ENCODE measurements at places on chromosomes 6 and 20. TPM values are rescaled to one million over a fixed set of nuclear protein-coding genes. Genes with fewer than 3 reads are reported as not detected.

Gene XKR7
- total RNA-seq: under 0.01 TPM

Gene PDYN
- not detected for total RNA-seq

Gene FAM162B
- not detected for total RNA-seq

Gene GNMT
- total RNA-seq: 0.76 TPM

Gene OTOR
- not detected for total RNA-seq

Gene SLC25A27
- 178 TPM for total RNA-seq

Gene ENPP3
- total RNA-seq: not detected

Gene FOXF2
- not detected for total RNA-seq

Gene MMP24OS
- 17.1 TPM for total RNA-seq

Gene MTO1
- total RNA-seq: 65.9 TPM

Gene LHFPL5
- total RNA-seq: not detected

Gene NRSN1
- not detected for total RNA-seq

GRCh38 chr6:169115632-169116031, 138.0 kb downstream of the THBS2 start:
- H3K4me1 ChIP-seq: no peaks in the 10 kb centered on the region
- no peaks in the 10 kb centered on the region for H3K36me3 ChIP-seq
- DNase-seq: no peak
- H3K27me3 ChIP-seq: no peaks in the 10 kb centered on the region

GRCh38 chr6:74720923-74721322, 484.9 kb downstream of the COL12A1 start:
- H3K4me1 ChIP-seq: no peaks in the 10 kb centered on the region
- no peak overlapping the region for H3K4me3 ChIP-seq

DNA sequence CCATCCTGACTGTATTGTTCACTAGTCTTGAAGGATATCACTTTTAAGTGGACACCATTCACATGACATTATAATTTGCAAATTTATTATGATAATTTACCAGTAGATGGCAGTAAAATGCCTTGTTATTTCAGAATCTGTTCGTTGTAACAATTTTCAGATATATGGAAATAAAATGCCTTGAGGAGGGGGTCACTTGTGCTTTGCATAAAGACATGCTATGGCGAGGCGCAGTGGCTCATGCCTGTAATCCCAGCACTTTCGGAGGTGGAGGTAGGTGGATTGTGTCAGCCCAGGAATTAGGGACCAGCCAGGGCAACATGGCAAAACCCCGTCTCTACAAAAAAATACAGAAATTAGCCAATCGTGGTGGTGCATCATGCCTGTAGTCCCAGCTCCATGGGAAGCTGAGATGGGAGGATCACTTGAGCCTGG, 9.0 kb upstream of the NCOA6 start:
- peak overlapping the region; percentile 54 for H3K4me3 ChIP-seq
- H3K4me1 ChIP-seq: peaks cover 6% of the 10 kb centered on the region
- peak; percentile 85 for DNase-seq

DNA sequence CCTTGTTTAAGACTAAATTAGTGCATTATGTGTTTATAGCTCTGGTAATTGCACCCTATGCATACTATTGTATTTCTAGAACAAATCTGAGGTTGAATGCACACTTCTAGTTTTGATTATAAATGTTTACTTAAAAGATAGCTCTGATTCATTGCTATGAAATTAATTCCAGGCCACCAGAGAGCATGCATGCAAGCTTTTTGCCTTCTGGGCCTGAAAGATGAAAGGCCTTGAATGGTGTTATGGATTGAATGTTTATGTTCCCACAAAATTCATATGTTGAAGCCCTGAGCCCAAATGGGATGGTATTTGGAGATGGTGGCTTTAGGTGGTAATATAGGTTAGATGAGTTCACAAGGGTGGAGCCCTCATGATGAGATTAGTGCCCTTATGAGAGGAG, 695.0 kb upstream of the MAP3K7 start:
- H3K36me3 ChIP-seq: no peaks in the 10 kb centered on the region
- no peak overlapping the region for H3K27ac ChIP-seq
- no peaks in the 10 kb centered on the region for H3K27me3 ChIP-seq
- H3K4me3 ChIP-seq: no peak overlapping the region
- DNase-seq: no peak

DNA sequence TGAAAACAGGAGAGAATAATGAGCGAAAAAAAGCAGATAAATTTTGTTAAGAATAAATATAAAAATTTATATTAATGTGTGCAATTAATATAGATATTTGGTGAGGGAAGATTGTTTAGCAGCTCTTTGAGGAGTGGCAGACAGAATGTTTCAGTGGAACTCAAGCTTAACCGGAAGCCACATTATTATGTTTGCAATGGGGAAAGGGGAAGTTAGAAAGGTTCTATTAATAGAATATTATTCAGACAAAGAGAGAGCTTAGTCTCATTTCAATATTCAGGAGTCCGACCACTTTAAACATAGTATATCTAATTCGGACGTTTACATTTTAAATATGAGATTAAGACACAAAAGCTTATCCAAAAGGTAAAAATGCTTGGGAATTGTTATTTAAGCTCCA, 81.6 kb upstream of the KHDRBS2 start:
- no peak overlapping the region for H3K4me3 ChIP-seq
- no peak overlapping the region for H3K27ac ChIP-seq
- H3K27me3 ChIP-seq: no peaks in the 10 kb centered on the region
- DNase-seq: peak; percentile 80

DNA sequence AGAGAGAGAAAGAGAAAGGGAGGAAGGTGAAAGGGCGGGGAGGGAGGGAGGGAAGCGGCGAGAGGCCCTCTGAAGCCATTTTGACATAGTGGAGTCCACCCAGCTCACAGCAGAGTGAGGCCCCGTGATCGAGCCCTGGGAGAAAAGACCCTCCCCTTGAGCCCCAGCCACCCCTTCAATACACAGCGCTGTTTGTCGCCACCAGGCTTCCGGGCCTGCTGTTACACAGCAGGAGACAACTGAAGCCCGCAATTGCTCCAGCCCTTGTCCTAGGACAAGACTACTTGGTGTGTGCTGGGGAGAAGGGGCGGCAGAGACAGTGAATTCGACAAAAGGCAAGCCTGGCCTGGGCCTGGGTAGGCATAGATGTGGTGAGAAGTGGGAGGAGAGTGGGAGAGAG, 67.3 kb downstream of the PRR18 start:
- H3K27ac ChIP-seq: no peak overlapping the region
- DNase-seq: no peak
- H3K27me3 ChIP-seq: no peaks in the 10 kb centered on the region
- no peak overlapping the region for H3K4me3 ChIP-seq
- no peaks in the 10 kb centered on the region for H3K36me3 ChIP-seq

DNA sequence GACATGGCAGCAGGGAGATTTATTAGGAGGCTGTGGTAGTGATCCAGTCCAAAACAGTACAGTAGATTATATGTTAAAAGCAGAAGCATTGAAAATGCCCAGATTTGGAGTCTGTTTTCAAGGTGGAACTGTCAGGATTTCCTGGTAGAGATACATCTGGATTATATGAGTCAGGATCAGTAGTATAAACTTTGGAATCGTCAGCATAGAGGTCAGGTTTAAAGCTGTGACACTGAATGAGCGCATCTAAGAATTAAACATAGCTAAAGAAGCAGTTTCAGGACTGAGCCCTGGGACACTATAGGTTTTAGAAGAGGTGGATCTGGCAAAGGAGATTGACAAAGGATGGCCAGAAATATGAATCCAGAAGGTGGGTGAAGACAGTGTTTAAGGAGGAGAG, 60.4 kb downstream of the RNF144B start:
- H3K36me3 ChIP-seq: peaks cover 3% of the 10 kb centered on the region
- no peak overlapping the region for H3K4me3 ChIP-seq
- DNase-seq: no peak
- H3K27me3 ChIP-seq: no peaks in the 10 kb centered on the region
- no peak overlapping the region for H3K27ac ChIP-seq
- peaks cover 54% of the 10 kb centered on the region for H3K4me1 ChIP-seq

DNA sequence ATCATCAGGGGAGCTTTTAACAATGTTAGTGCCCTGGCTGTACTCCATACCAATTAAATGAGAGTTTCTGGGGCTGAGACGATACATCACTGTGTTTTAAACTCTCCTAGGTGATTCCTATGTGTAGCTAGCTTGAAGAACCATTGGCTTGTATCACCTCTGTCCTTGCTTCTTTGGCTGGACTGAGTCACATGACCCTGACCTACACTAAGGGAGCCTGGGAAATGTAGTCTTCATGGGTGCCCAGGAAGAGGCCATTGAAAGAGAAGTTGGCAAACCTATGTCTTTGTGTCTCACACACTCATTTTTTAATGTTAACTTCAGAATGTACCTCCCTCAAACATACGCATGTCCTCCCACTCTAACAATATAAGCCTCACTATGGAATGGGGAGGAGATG, 506.6 kb downstream of the DHX35 start:
- H3K36me3 ChIP-seq: no peaks in the 10 kb centered on the region
- no peak overlapping the region for H3K27ac ChIP-seq
- H3K27me3 ChIP-seq: no peaks in the 10 kb centered on the region
- DNase-seq: peak; percentile 70

DNA sequence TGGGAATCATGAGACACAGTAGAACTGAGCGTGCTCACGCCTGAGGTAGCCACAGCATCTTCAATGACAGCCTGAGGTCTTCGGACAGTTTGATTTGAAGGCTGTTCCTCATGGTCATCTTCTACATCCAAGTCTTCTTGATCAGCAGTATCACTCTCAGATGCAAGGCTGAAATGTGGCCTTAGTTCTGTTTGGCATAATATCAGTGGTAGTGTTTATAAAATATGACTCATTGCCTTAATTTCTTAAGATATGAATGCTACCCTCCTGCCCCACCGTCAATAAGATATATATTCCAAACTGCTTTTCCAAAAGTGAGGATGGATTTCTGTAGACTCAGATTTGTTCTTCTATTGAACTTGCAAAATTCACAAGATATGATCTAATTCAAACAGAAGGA, 17.5 kb upstream of the MAP7 start:
- no peak for DNase-seq
- peaks cover 2% of the 10 kb centered on the region for H3K27me3 ChIP-seq
- H3K27ac ChIP-seq: no peak overlapping the region
- no peaks in the 10 kb centered on the region for H3K36me3 ChIP-seq
- H3K4me1 ChIP-seq: no peaks in the 10 kb centered on the region

DNA sequence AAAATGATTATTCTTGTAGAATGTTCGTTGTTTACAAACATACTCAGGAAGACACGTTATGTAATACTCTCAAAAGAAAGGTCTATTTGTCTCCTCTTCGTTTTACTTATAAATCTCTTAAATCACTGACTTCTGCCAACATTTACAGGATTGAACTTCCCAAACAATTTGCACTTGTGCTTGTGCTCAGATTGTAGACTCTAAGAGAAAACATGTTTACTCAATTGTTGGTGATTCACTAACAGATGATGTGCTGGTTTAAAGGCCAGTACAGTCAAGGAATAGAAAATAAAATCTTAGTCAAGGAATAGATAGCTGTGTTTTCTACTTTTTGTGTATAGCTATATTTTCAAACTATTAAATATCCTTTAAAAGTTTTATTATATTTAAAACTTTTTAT, 172.8 kb downstream of the GJA1 start:
- H3K4me1 ChIP-seq: no peaks in the 10 kb centered on the region
- H3K36me3 ChIP-seq: no peaks in the 10 kb centered on the region
- no peaks in the 10 kb centered on the region for H3K27me3 ChIP-seq
- no peak for DNase-seq
- H3K4me3 ChIP-seq: no peak overlapping the region

- H3K4me3 ChIP-seq: no peak overlapping the region
- H3K27ac ChIP-seq: no peak overlapping the region
- no peaks in the 10 kb centered on the region for H3K4me1 ChIP-seq
- no peak for DNase-seq
- no peaks in the 10 kb centered on the region for H3K27me3 ChIP-seq
Observed at GRCh38 chr6:167130008-167130677, 7.2 kb downstream of the CCR6 start.

- H3K36me3 ChIP-seq: no peaks in the 10 kb centered on the region
- no peaks in the 10 kb centered on the region for H3K27me3 ChIP-seq
- H3K4me3 ChIP-seq: no peak overlapping the region
- no peak for DNase-seq
- H3K4me1 ChIP-seq: peaks cover 12% of the 10 kb centered on the region
Observed at GRCh38 chr20:31906001-31906400, 35.6 kb downstream of the TTLL9 start.

- no peaks in the 10 kb centered on the region for H3K4me1 ChIP-seq
- no peaks in the 10 kb centered on the region for H3K36me3 ChIP-seq
- H3K4me3 ChIP-seq: no peak overlapping the region
- no peak overlapping the region for H3K27ac ChIP-seq
- no peaks in the 10 kb centered on the region for H3K27me3 ChIP-seq
Observed at GRCh38 chr20:7426890-7427496, 513.3 kb downstream of the HAO1 start.

GRCh38 chr6:7919871-7920270, 9.3 kb upstream of the TXNDC5 start:
- no peak overlapping the region for H3K27ac ChIP-seq
- H3K27me3 ChIP-seq: no peaks in the 10 kb centered on the region

DNA sequence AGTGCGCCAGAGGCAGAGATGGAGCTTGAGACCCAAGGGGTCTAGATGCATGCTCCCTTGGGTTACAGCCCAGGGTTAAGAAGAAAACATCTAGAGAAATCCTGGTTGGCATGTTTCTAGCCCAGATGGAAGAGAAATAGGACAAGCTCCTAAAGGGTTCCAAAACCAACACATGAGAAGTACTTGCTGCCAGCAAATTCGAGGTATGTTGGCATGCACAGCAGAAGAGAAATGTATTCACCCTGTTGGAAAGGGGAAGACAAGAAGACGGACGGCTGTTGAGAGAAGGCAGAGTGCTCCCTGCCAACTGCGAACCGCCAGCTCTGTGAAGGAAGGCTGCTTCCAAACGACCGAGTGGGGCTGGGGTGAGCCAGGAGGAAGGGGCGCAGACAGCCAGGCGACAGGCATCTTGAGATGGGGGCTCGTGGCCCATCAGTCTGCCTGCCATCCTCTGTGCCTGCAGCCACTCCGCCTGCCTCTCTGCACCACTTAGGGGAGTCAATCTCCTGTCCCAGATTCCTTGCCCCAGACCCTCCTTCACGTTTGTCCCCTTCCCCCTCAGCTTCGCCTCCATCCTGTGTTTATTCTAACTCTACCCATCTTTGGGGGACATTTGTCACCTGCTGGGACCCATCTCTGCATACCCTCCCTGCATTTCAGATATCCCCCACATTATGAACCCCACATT, 249.2 kb downstream of the CDC5L start:
- no peaks in the 10 kb centered on the region for H3K4me1 ChIP-seq
- DNase-seq: no peak
- H3K27ac ChIP-seq: no peak overlapping the region
- no peak overlapping the region for H3K4me3 ChIP-seq

DNA sequence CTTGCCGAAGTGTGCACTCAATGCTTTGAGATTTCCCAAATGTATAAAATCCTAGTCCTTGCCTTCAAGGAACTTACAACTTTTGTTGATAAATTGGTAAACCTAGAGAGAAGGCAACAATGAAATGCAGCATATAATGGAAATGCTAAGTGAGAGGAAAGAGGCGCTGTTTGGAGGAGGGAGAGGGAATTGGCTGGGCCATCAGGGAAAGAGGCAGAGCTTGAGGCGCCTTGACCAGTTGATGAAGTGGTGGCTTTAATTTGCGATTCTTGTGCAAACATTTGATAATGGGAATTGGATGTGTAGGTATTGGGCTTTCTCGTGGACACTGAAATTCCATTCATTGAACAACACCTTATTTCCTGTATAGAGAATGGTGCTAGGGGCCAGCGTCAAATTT, 1.9 kb upstream of the CDYL start:
- DNase-seq: no peak
- peaks cover 10% of the 10 kb centered on the region for H3K4me1 ChIP-seq
- no peaks in the 10 kb centered on the region for H3K36me3 ChIP-seq

GRCh38 chr20:8367689-8368088, 235.6 kb downstream of the PLCB1 start:
- no peak overlapping the region for H3K27ac ChIP-seq
- no peaks in the 10 kb centered on the region for H3K4me1 ChIP-seq
- H3K36me3 ChIP-seq: no peaks in the 10 kb centered on the region
- no peak overlapping the region for H3K4me3 ChIP-seq
- H3K27me3 ChIP-seq: no peaks in the 10 kb centered on the region

- DNase-seq: no peak
- no peak overlapping the region for H3K27ac ChIP-seq
- no peaks in the 10 kb centered on the region for H3K4me1 ChIP-seq
Observed at GRCh38 chr6:37288247-37288646, 30.3 kb upstream of the TMEM217 start.
